ENCODE measurements at places on chromosomes 12 and 14. TPM values are rescaled to one million over a fixed set of nuclear protein-coding genes. Genes with fewer than 3 reads are reported as not detected.

- no peak for DNase-seq
These were observed 10.7 kb upstream of the TCL1B start for GRCh38 chr14:95675486-95675885.

DNA sequence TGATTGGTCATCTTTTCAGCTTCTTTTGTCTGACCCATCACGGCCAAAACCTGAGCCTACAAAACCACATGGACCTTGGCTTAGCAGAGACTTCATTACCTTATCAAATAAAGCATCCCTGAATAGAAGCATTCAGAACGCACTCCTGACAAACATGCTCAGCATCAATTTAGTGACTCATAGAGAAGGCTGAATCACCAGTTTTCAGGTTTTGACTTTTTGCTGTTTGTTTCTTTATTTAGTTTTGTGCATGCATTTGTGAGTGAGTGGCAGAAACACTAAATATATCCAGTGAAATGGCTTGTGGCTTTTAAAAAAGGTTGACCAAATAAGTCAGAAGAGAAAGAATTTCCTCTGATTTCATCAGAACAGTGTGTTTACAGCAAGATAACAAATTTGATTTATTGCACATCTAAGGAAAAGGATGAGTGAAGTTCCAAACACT, 19.0 kb upstream of the OVCH1 start:
- DNase-seq, result no peak

GRCh38 chr12:17214929-17215328, 609.0 kb upstream of the LMO3 start:
- DNase-seq, result peak; percentile 17

Gene SOAT2
- not detected for total RNA-seq

Gene LHX5
- total RNA-seq, result not detected

Gene PRICKLE1
- total RNA-seq, result 10.7 TPM
